BJ (cell line): ENCODE measurements at places on chromosomes 11 and 22.

GRCh38 chr22:41683052-41683451, 5.6 kb downstream of the SNU13 start:
- DNase-seq = no peak

DNA sequence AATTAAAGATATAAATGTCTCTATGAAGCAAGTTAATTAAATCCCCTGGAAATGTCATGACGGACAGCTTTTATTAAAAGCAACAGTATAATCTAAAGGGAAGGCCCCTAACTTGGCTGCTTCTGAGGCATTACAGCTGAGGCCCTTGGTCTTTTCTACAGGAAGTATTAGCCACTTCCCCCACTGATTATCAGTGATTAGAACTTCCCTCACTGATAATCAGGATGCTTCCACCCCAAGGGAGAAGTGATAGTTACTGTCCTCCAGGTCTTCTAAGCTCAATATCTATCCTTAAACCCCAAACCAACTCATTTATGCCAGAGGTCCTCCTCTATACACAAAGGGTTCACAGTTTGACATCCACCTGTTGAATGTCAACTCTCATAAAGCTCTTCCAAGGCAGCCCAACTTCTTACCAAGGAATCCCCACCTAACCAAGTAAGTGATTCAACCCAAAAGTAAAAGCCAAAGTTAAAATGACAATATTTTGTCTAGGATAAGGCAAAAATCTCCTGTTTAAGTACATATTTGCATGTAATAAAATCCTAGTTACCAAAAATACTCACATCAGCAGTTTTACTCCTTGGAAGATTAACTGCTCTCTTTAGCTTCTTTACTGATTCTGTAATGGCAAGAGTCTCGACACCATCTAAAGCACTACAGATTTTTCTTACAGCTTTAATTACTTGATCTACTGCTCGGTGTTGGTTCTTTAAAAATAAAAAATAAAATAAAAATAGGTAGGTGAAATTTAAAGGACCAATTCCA, 58.6 kb upstream of the RPS13 start:
- DNase-seq = no peak

GRCh38 chr22:42621505-42622002, 6.9 kb upstream of the POLDIP3 start:
- no peak for DNase-seq

DNA sequence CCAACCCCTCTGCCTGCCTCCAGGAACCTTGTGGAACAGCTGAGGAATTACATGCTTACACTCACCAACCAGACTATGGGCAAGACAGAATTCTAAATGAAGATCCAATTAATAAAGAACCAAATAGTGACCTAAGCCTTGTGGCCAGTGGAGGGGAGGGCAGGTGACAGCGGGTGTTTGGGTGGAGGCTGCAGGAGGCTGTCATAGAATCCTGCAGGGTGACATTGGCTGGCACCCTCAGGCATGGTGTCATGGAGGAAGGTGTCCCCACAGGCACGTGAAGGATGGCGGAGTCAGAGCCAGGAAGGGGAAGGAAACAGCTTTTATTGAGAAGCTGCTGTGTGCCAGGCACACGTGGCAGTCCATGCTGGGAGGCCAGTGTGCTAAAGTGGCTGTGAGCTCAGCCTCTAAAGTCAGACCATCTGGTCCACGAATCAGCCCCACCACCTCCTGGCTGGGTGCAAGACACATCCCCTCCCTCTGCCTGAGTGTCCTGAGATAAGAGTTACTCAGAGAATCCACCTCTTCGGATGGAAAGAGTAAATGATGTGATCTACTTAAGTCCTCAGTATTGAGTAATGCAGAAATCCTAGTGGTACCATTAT, 8.7 kb downstream of the MYO18B start:
- no peak for DNase-seq

DNA sequence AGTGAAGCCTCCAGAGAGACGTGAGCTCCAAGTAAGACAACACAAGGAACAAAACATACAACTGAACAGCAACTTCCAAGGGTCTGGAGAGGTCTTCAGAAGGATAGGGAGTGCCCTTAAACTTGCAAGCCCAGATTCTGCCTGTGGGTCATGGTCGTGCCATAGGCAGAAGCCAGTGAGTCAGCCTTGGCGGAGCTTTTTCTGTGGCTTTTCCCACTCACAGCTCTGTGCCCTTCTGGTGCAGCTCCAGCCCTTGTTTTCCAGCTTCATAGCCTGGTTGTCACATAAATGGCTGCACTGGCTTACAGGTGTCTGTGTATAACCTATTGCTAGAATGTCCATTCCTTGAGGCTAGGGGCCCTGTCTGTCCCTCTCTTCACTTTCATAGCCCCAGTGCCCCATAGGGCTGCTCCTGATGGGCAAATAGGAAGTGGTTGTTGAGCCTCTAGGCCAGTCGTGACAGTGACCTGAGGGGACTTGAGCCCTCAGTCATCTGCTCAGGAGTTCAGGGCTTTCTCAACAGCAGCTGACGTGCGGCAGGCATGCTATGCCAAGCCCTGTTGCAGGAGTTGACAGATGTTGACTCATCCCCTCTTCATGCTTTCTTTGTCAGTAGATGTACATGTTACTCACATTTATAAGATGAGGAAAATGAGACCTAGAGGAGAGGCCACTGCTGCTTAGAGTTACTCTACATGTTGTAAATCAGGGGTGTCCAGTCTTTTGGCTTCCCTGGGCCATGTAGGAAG, 7.4 kb downstream of the MED15 start:
- DNase-seq = peak; percentile 75
